Stimulated activated CD8-positive, alpha-beta memory T cell treated with anti-CD3 and anti-CD28 coated beads, Interleukin-4, amount 100 ng/mL, for 1 hour (primary cell): ENCODE measurements at places on chromosomes 7 and 10.

DNA sequence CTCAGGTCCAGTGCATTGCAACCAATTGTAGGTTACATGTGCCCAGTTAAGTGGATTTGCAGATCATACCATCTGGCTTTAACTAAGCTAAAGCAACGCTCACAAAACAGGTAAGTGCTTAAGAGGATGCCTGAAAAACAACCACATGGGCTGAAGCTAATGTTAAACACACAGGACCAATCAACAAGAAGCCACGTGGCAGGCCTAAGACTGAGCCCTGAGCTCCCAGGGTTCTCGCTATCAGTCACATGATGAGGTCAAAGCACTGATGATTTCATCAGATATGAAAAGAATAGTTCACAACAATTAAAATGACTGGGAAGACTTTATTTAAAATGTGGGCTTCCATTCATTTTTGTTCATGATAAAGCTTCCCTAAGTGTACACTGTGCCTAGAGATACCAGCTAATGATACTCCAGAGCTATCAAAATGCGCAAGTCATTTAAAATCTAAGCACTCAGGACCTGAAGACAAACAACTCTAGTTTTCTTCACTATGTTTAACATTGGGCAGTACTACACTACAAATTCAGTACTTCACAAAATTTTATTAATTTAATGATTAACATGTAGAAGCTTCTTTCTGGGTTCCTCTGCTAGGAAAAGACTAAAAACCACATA is 90.6 kb downstream of the PIP4K2A start:
- no peak for DNase-seq

DNA sequence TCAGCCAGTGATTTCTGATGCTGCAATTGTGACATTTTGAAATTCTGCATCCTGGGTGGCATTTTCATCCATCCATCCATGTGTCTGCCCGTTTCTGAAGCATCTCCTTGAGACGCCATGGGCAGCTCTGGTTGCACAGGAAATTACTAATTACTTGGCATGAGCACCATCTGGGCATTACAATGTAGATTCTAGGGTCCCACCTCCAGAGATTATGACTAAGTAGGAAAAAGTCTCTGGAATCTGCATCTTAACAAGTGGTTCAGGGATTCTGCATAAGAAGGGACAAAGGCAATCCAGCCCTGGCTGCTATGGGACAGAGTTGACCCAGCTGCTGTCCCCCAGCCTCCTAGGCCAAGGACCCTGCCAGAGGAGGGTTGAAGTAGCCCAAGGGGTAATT is 65.3 kb downstream of the CUZD1 start:
- DNase-seq: no peak

GRCh38 chr10:75464478-75465449 is 33.3 kb downstream of the LRMDA start:
- DNase-seq: no peak

DNA sequence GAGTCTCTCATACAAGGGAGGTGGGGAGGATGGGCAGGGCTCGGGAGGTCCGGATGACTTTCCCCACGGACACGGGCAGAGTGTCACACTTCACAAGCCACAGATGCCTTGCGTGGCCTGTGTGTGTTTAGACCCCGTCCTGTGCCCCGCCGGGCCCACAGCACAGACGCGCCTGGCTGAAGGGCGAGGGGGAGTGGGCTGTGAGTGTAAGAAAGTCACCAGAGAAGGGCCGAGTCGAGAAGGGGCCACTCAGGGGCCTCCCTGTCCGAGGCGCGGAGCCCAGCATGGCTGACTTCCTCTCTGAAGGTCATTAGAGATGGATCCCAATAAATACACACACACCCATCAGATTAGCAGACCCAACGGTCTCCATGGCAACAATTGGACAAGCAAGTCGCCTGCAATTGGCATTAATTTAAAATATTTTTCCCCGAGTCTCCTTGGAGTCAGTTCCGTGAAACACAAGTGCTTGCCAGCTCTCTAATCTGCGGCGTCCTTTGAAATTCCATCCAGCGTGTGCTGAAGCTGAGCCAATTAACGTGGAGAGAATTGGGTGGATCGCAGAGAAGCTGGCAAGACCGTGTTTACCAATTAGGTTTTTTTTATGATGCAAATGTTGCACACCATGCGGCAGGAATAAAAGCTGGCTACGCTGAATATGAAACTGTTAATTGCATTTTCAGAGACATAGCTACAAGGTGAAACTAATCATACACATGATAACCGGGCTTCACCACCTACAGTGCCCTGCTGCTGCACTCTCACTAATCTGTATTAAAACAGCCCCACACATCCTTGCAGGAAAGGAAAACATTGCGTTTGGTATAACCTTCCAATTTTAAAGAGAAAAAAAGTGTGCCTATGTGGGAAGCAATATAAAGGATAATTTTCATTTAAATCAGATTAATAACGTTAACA is 571.2 kb downstream of the PTPRN2 start:
- DNase-seq: no peak

GRCh38 chr7:101557978-101558741 is 70.9 kb downstream of the MYL10 start:
- DNase-seq: no peak
